ENCODE measurements at places on chromosomes 6 and 20.

DNA sequence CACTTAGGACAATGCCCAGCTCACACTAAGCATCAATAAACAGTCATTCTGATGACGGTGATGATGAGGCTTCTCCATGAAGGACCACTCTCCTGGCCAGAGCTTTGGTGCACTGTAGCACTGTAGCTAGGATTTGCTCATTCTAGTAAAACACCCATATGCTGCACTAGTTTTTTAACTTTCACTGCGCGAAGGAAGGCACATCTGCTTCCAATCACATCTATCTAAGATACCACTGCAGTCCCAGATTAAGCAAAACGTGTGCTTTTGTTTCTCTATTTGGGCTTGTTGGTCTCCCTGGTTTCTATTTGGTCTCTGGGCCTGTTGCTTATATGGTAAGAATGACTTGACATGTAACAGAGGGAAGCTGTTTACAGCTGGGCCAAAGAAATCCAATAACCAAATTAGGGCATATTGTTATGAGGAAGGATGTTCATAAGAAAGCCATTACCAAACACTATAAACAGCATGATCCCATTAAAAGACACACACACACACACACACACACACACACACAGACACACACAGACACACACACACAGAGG is 62.4 kb downstream of the FAM229B start:
- DNase-seq = no peak

GRCh38 chr6:158287047-158287446 is 25.2 kb upstream of the TULP4 start:
- DNase-seq = no peak

- no peak for DNase-seq
Measured at GRCh38 chr6:56291302-56291917, 44.0 kb upstream of the COL21A1 start.

GRCh38 chr20:34260208-34260942 is 19.2 kb downstream of the ASIP start:
- no peak for DNase-seq

- no peak for DNase-seq
Measured at GRCh38 chr6:71033890-71034289, 77.0 kb upstream of the B3GAT2 start.

DNA sequence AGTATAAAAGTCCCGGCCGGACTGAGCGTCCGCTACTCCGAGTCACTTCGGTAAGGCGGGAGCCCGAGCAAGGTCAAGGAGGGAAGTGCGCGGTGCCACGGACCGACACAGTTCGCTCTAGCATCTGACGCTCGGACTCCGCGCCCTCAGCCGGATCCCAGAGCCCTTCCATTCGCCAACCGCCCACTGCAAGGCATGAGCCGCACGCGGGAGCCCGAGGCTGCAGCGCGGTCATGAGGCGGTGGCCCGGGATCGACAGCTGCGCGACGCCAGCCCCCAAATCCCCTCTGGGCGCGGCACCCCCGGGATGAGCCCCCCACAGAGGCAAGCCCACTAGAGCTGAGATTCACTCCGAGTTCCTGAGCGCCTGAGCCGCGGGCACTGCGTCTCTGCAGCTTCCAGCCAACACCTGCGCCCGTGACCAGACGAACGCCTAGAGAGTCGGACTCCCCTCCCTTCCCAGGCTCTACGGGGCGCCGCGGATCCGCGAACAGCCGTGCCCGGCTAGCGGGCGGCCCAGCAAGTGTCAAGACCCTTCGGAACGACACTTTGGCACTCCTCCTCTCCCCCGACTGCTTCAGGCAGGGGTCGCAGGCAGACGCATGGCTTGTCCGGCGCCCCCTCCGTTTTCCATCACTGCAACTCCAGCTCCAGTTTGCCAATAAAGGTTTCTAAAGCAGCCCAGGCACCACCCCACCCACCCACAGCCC is 725 bp upstream of the ISM1 start:
- DNase-seq = peak; percentile 26

- DNase-seq = no peak
Measured at GRCh38 chr6:25874822-25875562, 949 bp upstream of the SLC17A3 start.

- DNase-seq = no peak
Measured at GRCh38 chr6:139944976-139945375, 570.5 kb upstream of the CITED2 start.

DNA sequence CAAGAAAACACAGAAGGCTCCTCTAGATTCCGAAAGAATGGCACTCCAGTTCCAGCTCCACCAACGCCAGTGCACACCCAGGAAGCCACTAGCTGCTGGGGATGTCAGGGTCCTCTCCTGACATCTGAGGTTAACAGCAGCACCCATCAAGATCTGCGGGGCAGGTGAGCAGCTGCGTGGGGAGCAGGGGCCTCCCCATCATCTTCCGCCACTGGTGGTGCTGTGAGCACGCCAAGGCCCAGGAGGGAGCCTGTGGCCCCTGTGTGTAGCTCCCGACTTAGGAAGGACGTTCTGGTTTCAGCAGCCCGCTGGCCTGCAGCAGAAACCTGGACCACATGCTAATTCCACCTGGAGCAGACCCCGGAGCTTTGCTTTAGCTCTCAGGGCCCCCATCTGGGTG is 386.2 kb downstream of the TAF4 start:
- DNase-seq = no peak

GRCh38 chr6:121780325-121781321 is 345.2 kb downstream of the GJA1 start:
- DNase-seq = no peak

- no peak for DNase-seq
Measured at GRCh38 chr6:131353876-131354275, 218.6 kb downstream of the AKAP7 start.

DNA sequence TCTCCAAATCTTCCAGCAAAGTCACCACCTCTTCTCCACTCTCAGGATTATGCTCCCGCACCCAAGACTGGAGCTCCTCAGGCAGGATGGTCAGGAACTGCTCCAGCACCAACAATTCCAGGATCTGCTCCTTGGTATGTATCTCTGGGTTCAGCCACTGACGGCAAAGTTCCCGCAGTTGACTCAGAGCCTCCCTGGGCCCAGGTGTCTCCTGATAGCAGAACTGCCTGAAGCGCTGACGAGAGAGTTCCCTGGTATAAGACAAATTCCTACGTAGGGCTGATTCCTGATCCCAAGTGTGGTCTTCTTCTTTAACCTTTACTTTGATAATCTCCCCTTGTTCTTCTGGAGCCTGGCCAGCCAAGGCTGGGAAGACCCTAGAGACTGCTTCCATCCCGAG is 60.6 kb downstream of the GPX5 start:
- DNase-seq = no peak

- no peak for DNase-seq
Measured at GRCh38 chr6:119484598-119484997, 135.0 kb upstream of the MAN1A1 start.

DNA sequence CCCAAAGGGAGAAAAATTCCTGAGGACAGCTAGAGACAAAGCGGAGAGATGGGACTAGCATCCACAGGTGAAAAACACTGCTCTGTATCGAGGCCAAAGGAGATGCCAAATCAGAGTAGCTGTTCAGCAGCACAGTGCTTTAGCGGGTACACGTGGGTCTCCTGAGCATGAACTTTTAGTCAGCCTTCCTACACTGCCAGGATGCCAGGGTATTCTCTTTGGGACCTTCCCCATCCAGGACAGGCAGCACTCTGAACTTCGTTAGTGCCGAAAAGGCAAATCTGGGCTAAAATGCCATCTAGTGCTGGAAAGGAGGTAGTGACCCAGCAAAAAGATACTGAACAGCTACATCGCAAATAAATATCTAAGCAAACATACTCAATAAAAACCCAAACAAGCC is 64.9 kb downstream of the C6orf58 start:
- DNase-seq = no peak

GRCh38 chr6:166153966-166154365 is 13.7 kb downstream of the TBXT start:
- DNase-seq = no peak

- DNase-seq = no peak
Measured at GRCh38 chr6:45818655-45819054, 197.0 kb downstream of the CLIC5 start.

DNA sequence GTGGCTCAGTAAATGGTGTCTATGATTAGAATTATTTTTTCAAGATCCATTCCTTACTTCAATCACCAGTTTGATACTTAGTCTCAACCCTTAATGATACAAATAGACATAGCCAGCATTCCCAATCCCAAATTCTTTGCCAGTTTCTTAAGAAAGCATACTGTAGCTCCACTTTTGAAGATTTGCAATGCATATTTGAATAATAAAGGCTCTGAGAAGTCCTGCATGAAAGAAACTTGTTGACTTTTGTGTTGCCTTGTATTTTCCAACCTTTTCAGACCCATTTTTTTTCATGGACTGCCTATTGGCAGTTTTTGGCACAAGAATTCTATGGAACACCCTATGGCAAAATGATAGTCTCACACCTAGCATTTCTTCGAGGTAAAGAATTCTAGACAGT is 215.6 kb upstream of the CHD6 start:
- DNase-seq = no peak

GRCh38 chr20:33532753-33533459 is 43.0 kb downstream of the CBFA2T2 start:
- DNase-seq = no peak

GRCh38 chr6:63418741-63419140 is 99.0 kb upstream of the LGSN start:
- DNase-seq = no peak

DNA sequence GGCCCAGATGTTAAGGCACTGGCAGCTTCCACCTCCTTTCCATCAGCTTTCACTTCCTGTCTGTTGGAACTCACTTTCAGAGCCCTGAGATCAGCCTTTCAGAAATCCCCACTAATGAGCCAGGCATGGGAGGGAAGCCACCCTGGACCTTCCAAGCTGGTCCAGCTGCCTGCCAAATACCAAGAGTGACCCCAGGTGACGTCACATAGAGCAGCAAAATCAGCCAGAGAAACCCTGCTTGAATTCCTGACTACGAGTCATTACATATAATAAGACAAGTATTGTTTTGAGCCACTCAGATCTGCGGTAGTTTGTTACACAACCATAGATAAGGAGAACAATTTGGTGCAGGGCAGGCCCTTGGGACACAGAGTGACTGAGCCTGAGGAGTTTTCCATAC is 556.0 kb upstream of the JAG1 start:
- DNase-seq = no peak

DNA sequence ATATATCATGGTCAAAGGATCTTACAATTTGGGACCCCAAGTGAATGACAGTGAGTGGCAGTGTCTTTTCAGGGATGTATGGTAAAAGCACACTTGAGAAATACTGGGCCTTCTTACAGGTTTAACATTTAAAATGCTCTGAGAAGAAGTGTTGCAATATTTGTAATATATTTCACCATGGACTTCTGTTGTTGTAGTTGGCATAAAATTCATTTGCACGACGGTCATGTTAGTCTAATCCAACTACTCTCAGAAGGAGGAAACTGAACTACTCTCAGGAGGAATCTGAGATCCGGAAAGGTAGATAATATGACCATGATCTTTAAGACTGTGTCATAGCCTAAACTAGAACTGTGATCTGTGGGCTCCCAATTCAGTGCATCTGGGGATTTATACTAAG is 700.1 kb downstream of the HDGFL1 start:
- no peak for DNase-seq

GRCh38 chr6:90294614-90294988 is 2.0 kb downstream of the BACH2 start:
- DNase-seq = peak; percentile 52

DNA sequence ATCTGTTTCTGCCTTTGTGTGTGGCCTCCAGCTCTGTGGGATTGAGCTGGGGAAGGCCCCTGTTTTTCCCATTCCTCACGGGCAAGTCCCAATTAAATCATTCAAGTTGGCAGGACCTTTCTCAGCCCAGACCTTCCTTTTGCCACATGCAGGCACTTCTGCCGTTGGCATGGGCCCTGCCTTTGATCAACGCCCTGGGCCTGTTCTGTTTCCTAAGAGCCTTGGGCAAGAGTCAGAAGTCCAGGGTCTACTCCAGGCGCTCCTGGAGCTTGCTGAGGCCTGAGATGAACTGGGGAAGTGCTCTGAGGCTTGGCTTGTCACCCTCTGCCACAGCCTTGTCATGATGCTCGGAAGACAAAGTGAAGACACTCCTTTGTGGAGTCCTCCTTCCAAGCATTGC is 7.1 kb downstream of the IP6K3 start:
- no peak for DNase-seq

DNA sequence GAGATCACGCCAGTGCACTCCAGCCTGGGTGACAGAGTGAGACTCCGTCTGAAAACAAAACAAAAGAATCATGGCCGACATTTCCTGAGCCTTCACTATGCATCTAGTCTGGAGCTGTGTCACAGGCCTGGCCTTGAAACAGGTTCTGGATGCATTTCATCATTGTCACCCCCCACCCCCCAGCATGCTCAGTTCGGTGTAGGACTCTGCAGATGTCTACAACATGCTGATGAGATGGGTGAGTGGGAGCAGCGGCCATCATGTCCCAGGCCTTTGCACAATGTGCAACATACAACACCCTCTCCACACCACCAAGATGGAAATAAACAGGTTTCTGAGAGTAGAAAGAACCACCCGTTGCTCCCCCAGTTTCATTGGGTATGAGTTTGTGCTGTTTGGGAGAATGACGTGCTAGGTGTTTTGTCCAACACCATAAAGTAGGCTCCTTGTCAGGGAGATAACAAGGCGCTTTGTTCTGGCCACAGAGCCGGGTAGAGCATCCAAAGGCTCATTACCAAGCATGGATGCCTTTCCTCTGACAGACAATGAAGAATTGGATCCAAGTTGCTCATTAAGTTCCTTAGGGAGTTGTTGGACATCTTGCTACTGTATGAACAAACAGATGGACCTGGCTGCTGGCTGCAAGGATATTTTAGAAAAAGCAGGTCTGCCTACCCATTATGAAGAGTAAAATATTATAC is 22.1 kb downstream of the SNHG17 start:
- DNase-seq = no peak

DNA sequence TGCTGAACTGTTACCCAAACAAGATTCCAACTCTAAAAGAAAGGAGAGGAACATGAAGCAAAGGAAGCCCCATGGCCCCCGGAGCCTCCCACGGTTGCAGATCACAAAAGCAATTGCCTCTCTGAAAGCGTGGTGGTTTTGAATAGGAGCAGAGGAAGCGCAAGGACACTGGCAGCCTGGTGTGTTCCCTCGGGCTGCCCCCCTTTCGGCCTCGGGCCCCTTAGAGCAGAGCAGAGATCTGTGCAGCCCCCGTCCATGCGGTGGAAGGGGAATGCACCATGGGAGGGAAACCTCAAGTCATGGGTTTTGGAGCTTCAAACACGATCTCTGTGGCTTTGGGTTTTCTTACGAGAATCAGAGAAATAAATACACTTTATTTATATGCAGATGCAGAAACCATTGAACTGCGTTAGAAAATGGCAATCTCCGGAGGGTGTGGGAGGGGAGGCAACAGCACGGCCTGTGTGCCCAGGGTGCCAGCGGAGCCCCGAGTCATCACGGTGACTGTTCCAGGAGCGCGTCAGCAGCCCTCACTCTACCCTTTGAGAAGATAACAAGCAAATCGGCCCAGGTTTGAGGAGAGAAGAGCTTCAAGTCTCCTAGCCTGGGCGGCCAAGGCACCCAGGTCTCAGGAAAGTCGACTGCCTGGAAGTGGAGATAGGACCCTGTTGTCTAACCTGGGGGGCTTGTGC is 20.5 kb downstream of the FOXF2 start:
- DNase-seq = no peak
